ENCODE measurements at places on chromosomes 12 and 14.

DNA sequence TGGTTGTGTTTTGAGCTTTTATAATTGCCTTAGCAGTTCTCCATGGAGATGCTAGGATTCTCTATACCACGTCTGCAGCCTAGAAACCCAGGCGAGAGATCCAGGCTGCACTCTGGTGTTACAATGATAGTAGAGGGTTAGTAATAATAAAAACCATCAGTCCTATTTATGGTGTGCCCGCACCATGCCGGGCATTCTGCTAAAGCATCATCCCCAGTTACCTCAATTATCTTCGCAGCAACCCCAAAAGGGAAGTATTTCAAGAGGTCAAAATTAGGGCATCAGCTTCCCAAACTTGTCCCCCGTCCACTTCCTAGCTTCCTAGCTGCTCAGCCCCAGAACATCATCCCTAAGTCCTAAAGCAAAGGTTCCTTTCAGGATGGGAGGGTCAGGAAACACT is 3.2 kb downstream of the SYNE3 start:
- DNase-seq = no peak

DNA sequence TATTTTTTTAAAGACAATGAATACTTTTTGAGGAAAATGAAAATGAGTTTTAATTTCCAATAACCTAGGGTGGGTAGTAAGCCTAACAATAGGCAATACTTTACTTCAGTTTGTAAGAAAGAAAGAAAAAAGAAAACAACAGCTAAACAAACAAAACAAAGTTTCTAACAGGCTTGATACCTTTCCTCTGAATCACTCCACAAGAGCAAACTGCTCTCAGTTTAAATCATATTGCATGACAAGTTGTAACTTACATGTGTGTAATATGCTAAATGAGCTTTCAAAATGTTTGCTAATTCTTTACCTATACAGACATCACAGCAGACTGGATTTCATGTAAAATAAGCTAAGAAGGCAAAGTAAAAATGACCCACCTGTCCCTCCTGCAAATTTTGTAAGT is 6.7 kb upstream of the LMO3 start:
- DNase-seq = no peak

DNA sequence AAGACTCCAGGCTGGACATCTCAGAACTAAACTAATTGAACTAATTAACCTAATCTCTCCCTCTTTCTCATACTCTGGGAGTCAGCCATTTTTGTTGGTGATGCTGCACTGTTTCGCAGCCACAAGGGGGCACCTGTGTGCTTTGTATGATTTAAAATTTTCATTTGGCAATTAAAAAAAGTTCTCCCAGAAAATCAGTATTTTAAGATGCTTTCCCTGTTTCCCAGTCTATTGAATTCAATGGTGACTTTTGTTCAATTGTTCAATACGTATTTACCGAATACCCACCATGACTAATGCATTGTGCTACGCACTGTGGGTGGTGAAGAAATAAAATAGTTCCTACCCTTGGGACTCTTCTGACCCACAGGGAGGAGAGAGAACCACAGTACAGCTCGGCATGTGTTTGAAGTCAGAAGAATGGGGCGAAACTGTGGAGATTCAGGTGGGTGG is 63.7 kb downstream of the ZNF664 start:
- no peak for DNase-seq

- DNase-seq = no peak
These were observed at the start of gene KCNJ8 for GRCh38 chr12:21774358-21775132. KCNJ8 (minus strand) TSS chr12:21774706; CDS start chr12:21773616, 1,090 bp downstream.

DNA sequence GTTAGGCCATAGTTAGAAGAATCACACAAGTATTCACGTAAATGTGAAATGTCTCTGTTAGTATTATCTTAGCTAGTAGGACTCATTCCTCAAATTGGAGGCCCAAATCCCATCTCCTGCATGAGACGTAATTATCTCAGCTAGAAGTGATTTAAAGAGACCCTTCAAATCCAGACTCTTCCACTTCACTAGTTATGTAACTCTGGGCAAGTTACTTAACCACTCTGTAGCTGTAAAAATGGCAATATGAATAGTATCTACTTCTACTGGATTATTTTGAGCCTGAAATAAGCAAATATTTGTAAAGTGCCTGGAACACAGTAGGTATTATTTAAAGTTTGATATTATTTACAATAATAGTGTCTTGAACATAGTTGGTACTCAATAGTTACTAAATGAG is 28.4 kb upstream of the CDKL1 start:
- DNase-seq = no peak

DNA sequence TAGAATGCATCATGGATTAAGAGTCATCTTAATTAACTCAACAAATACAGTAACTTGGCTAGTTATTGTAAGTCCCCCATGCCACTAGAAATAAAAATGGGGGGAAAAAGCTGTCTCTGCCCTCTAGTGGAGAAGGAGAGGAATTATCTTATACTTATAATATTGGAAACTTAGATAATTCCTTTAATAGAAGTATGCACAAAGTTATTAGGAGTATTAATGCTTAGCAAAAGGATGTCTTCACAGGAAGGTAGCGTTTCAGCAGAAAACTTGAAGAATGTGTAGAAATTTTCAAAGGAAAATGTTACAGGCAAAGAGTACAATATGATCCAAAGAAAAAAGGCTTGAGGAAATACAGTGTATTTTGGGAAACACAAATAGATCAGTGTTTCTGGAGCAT is 19.8 kb downstream of the OR5AU1 start:
- DNase-seq = peak; percentile 12

DNA sequence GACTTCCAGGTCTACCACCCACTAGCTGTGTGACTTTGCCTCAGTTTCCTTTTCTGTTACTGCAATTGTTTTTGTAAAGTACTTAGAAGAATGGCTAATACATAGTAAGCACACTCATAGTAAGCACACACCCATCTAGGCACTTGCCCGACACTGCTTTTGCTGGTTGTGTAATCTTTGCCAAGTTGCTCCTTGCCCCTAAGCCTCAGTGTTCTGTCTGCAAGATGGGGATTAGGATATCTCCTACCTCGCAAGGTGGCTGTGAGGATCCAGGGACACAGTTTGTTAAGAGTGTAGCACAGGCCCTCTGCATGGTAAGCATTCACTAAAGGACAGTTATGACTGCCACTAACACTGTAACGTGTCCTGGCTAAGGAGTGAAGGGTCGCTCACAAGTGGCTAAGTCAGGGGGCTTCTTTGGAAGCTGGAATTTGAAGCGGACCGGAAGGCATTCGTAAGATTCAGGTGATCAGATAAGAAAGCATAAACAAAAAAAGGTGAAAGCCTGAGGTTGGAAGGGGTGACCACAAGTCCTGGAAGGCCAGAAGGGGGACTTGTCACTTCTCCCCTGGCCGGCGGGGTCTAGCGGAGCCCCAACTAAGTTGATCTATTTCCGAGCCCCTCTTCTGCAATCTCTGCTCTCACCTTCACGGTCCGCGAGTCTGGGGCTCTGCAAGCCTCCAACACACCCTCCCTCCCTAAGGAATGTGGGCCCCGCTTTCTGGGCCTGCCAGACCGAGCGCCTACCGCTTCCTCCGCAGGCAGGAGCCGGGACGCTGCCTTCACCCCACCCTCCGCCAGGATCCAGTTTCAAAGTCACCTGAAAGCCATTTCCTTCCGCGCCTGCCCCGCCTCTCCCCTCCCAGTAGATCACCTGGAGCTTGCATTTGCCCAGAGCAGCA is 1.5 kb upstream of the PLEKHG3 start:
- no peak for DNase-seq

- no peak for DNase-seq
These were observed 68.2 kb upstream of the EVL start for GRCh38 chr14:99996951-99997571.

- no peak for DNase-seq
These were observed 24.0 kb downstream of the ITGA7 start for GRCh38 chr12:55683676-55684075.

- DNase-seq = peak; percentile 0
These were observed 377.9 kb downstream of the GALC start for GRCh38 chr14:87615047-87615446.

GRCh38 chr14:70018230-70018629 is 139.0 kb downstream of the SMOC1 start:
- no peak for DNase-seq

DNA sequence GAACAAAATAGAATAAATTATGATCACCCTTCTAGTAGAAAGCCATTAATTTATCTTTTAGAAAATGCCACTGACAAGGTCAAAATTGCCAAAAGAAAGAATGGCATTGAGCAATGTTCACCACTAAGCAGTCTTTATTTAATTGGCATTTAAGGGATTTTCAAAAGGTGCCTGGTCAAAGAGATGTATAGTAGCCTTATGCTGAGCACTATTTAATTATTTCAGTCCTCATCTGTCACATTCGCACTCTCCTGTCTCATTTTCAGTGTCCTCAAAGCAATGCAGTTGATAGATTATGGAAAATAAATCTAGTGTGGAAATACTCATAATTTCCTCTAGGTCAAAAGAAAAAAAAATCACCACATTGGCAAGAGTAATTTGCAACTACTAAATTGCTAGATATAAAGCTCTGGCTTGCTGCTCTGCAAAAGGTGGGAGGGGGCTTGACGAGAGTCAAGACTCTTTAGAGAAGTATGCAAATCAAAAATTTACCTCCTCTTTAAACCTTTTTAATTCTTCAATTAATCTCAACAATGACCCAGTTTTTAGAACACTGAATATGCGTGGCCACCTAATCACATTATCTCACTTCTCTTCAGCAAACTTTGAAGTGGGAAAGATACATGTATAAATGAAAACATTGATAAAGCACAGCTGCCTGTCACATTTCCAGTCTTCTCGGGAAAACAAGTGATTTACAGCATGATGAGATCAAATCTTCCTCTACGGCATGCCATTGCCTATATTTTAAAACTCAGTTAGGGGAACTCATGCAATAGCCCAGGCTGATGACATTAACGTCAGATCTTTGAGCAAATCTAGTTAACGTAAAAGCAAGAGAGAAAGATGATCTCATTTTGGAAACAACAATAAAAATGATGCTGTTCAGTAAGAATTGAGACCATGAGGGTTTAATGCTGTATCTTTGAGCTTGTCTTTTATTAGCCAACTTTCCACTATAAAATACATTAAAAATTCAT is 373.1 kb upstream of the DCN start:
- DNase-seq = no peak

All from DMS 273 treated with DMSO at 0.1 percent for 48 hours (cell line).